NCI-H774 (cell line): ENCODE measurements at places on chromosomes 4 and X.

GRCh38 chr4:44120646-44121045 lies 328.0 kb downstream of the KCTD8 start:
- no peak for DNase-seq

DNA sequence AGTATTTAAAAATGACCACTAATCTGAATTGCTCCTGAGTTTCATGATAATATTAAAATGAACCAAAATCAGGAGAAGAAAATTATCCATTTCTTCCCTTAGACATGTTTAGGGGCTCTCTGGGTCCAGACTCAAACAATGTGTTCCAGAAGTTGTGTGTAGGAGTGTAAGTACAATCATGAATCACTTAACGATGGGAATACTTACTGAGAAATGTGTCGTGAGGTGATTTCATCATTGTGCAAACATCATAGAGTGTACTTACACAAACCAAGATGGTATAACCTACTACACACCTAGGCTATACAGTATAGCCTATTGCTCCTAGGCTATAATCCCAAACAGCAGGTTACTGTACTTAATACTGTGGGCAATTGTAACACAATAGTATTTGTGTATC lies 74.8 kb downstream of the STPG2 start:
- no peak for DNase-seq

DNA sequence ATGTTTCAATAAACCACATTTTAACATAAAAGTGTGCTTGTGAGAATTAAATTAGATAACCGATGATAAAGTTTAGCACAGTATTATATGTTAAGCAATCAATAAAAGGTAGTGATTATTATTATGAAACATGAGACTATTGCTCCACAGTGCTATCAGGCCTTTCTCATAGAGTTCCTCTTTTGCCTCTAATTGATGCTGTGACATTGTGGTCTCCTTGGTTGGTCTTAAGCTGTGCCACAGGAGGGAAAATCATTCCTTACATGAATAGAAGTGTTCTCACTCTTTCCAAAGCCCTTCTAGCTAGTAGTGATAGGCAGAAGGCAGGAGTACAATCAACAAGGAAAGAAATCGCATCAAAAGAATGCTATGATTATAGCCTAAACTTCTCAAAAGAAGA lies 9.2 kb upstream of the PDHA2 start:
- DNase-seq = no peak

DNA sequence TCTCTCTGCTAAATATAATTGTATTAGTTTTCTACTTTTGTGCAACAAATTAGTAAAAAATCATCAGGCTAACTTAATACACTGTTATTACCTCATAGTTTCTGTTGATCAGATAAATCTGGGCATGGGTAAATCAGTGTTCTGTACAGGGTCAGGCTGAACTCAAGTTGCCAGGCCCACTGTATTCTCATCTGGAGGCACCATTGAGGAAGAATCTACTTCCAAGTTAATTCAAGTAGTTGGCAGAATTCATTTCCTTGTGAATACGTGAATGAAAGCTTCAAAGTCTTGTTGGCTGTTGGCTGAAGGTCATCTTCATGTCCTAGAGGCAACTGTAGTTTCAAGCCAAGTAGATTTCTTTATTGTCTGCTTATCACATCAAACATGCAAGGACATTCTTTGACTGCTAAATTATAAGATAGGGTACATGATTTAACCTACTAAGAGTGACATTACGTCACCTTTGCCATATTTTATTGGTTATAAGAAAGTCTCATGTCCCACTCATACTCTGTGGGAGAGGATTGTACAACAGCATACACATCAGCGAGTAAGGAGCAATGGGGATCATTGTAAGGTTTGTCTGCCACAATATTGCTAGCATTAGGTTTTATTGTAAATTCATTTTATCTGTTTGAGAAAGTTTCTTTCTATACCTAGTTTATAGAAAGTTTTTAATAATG lies 1219.0 kb downstream of the ARAP2 start:
- DNase-seq = no peak

GRCh38 chr4:100582146-100582545 lies 64.3 kb upstream of the EMCN start:
- DNase-seq = no peak
